ENCODE measurements at places on chromosomes 2 and 18.

- DNase-seq, result no peak
These were observed 41.5 kb upstream of the CHST9 start for GRCh38 chr18:27226556-27227075.

GRCh38 chr18:23956483-23956882 lies 58.1 kb upstream of the TTC39C start:
- DNase-seq, result no peak

DNA sequence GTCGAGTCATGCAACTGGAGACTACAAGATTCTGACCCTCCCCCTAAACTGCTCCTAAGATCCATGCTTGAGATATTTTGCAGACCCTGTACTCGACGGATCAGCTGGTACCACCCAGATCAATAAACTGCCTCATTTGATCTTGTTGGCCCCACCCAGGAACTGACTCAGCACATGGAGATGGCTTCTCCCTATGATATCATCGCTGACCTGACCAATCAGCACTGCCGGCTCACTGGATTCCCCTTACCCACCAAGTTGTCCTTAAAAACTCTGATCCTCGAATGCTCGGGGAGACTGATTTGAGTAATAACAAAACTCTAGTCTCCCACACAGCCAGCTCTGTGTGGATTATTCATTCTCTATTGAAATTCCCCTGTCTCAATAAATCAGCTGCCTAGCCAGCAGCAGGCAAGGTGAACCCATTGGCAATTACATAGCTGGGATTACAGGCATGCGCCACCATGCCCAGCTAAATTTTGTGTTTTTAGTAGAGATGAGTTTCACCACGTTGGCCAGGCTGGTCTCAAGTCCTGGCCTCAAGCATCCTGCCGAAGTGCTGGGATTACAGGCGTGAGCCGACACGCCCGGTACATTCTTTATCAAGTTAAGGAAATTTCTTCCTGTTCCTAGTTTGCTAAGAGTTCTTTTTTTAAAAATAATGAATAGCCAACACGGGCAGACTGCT lies 43.6 kb downstream of the VPS54 start:
- DNase-seq, result no peak

GRCh38 chr2:2843969-2844548 lies 513.0 kb upstream of the MYT1L start:
- DNase-seq, result no peak

DNA sequence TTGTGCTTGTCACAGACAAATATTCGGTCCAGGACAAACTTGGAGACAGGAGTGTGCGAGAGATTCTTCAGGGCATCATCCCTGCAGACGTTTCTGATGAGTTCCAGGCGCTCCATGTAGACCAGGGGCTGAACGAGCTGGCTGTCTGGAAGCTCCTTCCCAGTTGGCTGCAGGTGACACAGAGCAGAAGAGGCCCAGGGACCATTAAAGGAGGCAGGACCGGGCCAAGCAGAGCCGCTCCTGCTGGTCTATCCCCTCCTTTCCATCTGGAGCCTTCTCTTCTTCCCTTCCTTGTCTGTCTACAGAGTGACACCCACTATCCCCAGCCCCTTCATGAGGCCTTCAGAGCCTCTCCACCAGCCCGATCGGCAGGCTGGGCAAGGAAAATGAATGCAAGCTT lies 19.5 kb downstream of the CHST10 start:
- DNase-seq, result no peak

Data from cardiac muscle cell (in vitro differentiated cells and primary cell).